ENCODE measurements at places on chromosomes 4 and X. TPM values are rescaled to one million over a fixed set of nuclear protein-coding genes. Genes with fewer than 3 reads are reported as not detected.

Gene PRRG3
- total RNA-seq, result 0.40 TPM

Gene GLOD5
- 15.3 TPM for total RNA-seq

Gene BEND4
- total RNA-seq, result 0.53 TPM

Gene TRIM2
- 58.6 TPM for total RNA-seq

Gene GATA1
- not detected for total RNA-seq

All from Peyer's patch (tissue), 4 donors.